ENCODE measurements at places on chromosomes 1 and 21.
A peak's percentile ranks its signal among the peaks of the same experiment; 100 is the strongest.

DNA sequence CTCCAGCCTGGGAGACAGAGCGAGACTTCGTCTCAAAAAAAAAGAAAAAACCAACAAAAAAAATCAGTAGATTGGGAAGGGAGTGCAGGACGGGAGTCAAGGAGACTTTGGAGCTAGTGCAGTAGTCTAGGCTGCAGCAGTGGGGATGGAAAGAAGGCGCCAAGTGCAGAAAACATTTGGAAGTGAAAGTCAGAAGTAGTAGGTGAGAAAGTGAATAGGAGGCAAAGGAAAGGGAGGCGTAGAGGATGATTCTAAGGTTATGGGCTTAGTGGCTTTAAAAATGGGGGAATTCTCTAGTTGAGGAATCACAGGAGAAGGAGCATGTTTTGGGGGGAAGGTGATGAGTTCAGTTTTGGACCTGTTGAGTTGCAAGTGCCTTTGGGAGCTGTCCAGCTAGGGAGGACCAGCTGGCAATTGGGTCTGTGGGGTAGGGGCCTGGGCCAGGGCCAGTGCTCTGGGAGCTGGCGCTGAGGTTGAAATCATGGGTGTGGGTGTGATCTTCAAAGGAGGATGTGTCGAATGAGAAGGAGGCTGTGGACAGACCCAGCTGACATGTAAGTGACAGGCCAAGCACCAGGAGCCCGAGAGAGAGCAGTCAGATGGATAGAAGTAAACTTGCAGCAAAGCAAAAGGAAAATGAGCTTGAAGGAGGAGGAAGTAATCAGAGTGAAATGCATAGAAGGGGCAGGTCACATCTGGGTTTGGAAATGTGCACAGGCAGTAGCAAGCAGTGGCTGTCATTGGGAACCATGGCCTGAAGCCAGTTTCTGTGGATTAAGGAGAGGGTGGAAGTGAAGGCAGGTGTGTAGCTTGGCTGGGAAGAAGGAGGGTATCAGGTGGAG lies 15.8 kb downstream of the TMCC2 start:
- DNase-seq: no peak

- no peak for DNase-seq
Measured at GRCh38 chr1:237172118-237172485, 130.1 kb downstream of the RYR2 start.

DNA sequence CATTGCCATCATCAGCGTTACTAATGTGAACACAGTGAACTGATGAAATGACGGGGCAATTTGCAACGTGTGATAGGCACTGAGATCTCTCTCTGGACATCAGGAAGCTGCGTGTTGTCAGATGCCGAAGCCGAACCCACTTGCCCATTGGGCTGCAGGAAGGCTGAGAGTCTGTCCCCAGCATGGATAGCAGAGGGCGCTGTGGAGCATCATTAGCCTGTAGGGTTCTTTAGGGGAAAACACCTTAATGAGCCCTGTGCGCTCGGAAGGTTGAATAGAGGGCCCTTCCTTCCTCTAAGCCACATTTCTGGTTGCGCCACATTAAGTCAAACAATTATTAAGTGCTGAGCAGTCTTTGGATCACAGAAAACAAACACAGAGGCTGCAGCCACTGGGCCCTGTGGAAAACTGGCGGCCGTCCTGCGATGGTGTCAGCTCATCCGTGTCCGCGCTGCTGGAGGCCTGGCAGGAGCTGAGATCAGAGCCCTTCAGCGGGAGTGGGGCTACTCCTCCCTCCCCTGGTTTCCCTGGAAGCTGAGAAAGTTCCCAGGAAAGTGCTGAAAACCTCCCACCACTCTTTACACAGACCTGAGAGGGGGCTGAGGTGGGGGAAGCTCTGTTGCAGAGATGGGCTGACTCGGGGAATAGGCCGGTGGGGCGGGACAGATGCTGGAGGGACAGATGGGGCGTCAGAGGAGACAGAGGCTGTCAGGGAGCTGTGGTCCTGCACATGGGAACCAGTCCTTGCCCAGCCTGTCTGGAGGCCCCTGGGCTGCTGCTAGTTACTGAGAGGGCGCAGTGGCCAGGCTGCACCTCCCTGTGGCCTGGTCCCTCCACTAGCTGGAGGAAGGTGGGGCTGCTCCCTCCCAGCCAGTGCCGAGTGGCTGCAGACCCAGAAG lies 12.7 kb downstream of the TFF2 start:
- DNase-seq: peak; percentile 84

DNA sequence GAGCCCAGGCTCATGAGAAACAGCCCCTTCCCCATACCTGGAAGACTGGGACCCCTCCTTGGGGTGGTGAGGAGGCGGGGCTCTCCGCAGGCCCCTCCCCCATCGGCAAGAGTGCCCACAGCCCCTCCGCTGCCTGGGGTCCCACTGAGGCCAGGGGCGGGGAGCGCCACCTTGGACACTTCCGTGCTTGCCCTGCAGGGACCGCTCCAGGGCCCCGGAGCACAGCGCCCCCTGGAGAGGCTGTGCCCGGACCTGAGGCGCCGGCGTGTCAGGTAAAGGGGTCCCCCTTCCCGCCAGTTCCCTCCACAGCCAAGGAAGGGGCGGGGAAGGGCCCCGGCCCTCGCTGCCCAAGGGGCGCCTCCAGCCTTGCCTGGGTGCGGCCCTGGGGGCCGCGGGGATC lies 21.5 kb downstream of the INAVA start:
- DNase-seq: no peak

- no peak for DNase-seq
Measured at GRCh38 chr1:150582371-150582770, 3.0 kb upstream of the MCL1 start.

DNA sequence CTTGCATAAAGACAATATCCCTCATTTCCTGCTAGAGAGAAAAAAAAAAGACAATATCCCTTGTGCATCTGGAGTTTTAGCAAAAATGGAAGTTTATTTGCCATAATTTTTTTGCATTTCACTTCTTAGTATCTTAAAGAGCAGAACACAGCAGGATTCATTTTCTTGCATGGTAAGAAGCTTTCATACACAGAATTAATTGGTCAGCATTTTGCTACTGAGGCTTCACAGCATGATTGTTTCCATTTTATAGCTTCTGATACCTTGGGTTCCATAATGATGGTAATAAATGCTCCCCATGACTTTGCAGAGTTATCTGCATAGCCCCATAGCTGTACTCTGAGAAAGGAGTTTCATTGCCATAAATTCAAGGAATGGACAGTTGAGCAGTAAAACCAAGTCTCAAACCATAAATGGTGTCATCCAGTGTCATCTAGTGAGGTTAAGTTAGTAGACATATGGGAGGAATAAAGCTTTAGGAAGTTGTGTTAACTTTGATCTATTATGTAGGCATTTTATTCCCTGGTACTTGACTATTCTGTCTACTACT lies 88.8 kb upstream of the PLD5 start:
- DNase-seq: no peak
